ENCODE measurements at places on chromosomes 2 and 18.

- peak; percentile 77 for DNase-seq
These were observed 192.4 kb downstream of the L3MBTL4 start for GRCh38 chr18:6222271-6222670.

DNA sequence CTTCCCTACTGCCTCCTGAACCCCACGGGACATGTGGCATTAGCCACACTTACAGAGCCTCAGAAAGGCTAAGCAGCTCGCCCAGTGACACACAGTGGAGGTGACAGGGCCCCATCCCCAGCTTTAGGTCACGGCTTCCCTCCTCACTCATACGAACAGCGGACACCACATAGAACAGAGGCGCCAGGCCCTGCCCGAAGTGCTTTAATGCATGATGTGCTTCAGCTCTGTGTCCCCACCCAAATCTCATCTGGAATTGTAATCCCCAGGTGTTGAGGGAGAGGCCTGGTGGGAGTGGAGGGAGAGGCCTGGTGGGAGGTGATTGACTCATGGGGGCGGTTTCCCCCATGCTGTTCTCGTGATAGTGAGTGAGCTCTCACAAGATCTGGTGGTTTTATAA lies 135.3 kb downstream of the PTGR3 start:
- DNase-seq: peak; percentile 9

DNA sequence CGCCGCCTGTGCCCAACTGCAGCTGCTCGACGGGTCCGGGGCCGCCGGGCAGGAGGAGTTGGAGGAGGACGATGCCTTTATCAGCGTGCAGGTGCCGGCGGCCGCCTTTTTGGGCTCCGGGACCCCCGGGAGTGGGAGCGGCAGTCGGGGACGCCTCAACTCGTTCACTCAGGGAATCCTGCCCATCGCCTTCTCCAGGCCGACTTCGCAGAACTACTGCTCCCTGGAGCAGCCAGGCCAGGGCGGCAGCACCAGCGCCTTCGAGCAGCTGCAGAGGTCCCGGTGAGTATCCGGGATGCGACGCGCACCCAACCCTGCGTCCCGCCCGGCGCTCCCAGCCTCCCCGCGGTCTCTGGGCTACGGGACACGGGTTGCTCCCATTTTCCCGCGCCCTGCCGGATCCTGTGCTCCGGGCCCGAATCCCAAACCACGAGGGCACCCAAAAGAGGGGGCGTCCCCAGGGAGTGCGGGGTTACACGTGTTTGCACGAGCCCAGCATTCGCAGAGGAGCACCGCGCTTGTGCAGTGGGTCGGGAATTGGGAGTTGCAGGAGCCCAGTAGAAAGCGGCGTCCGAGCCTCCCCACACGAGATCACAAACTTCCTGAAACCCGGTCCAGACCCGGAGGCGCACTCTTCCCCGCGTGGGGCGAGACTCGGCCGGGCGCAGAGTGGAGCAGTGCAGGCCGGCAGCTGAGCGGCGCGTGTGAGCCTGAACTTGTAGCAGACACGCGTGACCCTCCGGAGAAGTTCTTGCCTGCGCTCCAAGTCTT lies 1.2 kb downstream of the CABLES1 start:
- peak; percentile 51 for DNase-seq

- DNase-seq: no peak
These were observed 25.7 kb upstream of the ACAA2 start for GRCh38 chr18:49839012-49839411.

GRCh38 chr2:106201661-106202060 lies 7.6 kb upstream of the UXS1 start:
- no peak for DNase-seq

DNA sequence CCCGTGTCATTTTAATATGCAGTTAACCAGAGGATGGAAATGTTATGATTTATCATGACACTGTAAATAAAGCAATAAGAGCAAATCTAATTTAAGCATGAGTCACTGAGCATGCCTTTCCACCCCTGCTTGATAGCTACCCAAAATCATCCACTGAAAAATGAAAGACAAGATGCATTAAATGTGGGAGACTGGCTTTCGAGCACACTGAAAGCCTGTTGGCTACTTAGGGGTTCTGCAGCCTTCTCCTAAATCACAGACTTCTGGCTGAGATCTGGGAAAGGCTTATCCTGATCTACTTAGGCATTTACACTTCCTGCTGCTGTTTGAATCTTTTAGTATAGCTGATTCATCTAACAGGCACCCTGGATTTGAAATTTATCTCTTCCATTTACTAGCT lies 778.3 kb upstream of the CDH7 start:
- no peak for DNase-seq

GRCh38 chr18:44792456-44793061 lies 111.9 kb downstream of the SETBP1 start:
- no peak for DNase-seq

DNA sequence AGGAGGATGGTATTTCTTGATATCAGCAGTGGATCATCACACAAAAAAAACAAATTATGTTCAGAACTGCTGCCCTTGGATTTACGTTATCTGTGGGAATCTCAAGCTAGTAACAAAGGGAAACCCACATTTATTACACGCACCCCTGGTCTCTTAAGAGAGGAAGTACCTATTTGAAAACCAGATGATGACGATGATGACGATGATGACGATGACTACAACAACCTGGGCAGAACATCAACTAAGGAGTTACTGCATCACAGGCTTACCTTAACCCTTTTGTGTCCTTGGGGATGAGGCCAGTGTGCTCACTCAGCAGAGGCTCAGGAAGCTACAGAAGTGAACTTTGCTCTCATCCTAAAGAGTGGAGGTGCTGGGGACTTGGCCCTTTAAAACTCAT lies 169.4 kb downstream of the FSHR start:
- no peak for DNase-seq

GRCh38 chr2:120552800-120553481 lies 182.7 kb upstream of the GLI2 start:
- DNase-seq: peak; percentile 93

DNA sequence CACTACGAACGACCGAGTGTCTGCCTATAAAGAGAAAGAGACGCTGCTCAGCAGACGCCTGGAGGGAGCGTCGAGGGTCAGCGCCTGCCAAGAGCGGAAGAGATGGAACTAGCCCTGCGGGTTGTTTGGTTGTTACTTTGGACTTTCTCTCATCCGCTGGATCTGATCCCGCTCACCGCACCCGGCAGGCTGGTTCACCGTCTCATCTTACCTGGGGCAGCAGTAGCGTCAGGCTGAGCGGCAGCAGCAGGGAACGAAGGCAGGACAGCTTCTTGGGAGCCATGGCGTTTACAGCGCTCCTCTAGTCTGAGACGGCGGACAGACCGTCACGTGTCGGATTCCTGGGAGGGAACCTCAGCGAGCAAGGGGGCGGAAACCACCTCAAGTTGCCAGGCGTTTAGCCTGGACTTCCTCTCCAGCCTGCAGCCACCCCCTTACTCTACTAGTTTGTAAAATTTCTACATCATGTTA lies 1.9 kb downstream of the GLB1L start:
- DNase-seq: peak; percentile 46

DNA sequence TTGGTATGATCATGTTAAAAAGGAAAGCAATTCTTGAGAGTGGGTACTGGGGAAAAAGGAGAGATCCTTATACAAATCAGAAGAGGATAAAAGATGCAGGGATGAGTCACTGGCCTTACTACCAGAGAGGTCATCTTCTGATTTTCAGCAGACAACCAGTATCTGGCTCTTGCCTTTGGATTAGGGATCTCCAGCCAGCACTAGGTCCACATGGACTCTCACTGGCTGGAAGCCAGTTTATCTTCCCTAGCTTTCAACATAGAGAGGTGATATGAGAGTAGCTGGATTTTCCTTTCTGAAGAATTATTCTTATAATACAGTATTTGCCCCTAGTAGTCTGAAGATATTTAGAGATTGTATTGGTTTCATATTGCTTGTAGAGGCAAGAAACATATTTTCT lies 30.2 kb downstream of the CERKL start:
- no peak for DNase-seq

Data from testis (tissue), 5 donors.